ENCODE measurements at places on chromosomes 7 and 10.

GRCh38 chr7:23220690-23221305 lies 25.8 kb upstream of the GPNMB start:
- no peak for DNase-seq

GRCh38 chr10:99906470-99906869 lies 103.3 kb downstream of the DNMBP start:
- peak; percentile 37 for DNase-seq

- no peak for DNase-seq
These were observed 65.6 kb downstream of the PKD1L1 start for GRCh38 chr7:47882635-47883034.

DNA sequence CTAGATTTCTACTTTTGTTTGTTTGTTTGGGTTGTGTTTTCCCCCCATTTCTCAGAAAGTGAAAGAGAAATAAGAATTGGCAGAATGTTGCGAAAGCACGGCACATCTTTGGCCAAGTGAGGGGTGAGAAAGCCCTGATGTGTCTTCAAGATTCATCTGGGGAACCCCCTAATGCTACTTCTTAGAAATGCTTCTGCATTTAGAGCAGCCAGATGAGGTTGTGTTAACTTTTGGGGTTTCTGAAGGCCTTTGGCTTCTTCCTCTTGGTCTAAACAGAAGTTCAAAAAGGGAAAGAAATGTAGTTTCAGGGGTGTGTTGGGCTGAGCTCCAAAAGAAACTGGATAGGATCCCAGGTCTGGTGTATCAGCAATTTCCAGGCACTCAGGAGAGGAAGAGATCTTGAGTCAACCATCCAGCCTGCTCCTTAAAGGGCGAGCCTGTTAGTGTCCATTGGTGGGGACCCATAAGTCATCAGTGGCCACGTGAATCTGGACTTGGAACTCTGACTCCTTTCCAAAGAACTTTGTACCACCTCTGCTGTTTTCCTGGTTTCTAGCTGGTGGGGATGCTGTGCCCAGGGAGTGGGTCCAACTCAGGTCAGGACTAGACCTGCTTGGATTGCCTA lies 6.5 kb downstream of the DUSP5 start:
- DNase-seq: no peak

- DNase-seq: no peak
These were observed 75.5 kb downstream of the COPG2 start for GRCh38 chr7:130593033-130593432.

GRCh38 chr10:72819053-72819452 lies 74.5 kb upstream of the OIT3 start:
- DNase-seq: no peak

DNA sequence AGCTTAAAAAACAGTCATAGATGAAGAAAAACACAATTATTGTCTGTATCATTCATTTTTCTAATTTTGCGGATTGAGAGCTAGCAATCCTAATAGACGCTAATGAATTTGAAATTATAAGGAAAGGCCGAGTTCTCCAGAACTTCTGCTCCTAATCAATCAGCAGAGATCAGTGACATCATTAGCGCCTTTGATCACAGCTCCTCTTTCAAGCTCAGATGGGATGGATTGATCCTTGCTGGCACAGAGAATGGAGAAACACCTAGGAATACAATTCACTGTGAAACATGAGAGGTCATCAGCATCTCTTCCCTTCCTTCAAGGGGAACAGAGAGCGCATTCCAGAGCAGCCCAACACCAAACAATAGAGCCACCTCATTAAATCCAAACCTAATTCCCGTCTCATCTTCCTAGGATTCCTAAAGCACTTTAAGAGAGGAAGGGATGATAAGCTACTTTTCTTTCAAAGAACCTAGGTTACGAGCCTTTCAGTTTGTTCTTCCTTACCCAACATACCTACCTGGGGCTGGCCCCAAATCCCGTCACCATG lies 24.4 kb downstream of the GLI3 start:
- DNase-seq: no peak

- DNase-seq: no peak
These were observed 276.9 kb downstream of the GATA3 start for GRCh38 chr10:8331387-8331786.

DNA sequence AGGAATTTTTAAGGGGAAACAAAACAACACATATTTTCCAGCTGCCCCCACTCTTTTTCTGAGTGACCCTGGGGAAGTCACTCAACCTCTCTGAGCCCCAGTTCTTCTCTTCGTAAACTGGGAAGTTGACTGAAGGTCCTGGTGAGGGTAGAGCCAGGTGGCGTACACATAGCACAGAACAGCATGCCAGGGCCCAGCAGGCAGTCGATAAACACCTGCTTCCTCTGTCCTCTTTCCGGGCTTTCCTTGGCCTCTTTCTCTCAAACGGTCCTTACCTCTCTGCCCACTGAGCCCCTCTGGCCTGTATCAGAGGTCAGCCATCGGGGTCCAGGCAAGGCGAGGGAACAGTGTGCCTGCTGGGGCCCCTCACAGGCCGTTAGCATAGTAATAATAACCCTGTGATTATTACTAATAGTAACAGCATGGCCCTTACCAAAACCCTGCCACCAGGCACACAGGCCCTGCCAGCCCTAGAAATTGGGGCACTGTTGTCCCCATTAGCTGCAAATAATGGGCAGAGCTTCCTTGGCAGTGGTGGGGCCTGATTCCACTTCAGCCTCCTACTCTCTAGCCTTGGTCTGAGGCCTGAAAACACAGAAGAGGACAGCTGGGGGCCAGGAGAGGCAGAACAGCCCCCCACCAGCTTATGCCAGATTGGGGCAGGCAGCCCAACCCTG lies 37.3 kb upstream of the SLC29A3 start:
- no peak for DNase-seq

Data from skeletal muscle cell (primary cell).